ENCODE measurements at places on chromosomes 4 and X.
A peak's percentile ranks its signal among the peaks of the same experiment; 100 is the strongest.

DNA sequence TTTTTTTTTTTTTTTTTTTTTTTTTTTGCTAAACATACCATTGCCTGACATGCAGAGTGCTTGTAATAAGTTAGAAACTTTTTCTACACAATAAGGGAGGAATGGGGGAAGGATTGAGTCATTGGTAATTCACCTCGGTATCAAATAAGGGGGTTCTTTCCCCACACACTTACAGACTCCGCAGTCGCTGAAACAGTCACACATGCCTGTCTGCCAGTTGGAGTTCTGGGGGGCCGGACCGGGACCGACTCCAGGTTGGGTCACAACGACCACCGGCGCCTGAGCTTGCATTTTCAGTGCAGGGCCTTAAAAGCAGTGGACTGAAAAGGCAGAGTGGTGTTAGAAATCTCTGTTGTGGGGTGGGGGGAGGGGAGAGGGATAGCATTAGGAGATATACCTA lies 6.9 kb downstream of the PLAC8 start:
- DNase-seq, result no peak

DNA sequence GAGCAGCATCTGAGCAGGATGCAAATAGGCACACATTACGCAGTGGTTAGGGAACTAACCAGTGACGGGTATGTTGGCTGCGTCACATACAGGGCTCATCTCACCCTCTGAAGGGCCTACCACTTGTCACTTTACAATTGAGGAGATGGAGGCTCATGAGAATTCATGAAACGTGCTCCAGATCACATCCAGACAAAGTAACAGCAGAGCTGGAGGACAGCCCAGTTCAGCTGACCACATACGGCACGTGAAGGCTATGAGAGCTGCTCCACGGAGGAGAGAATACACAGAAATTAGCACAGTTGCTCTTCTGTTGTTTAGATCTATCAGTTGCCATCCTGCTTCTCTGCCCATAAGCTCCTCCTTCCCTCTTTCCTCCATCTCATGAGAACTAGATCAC lies 78.4 kb downstream of the FAM9B start:
- no peak for DNase-seq

GRCh38 chrX:32868524-32868895 lies 342.8 kb downstream of the DMD start:
- no peak for DNase-seq

GRCh38 chr4:122603156-122603574 lies 17.7 kb downstream of the IL21 start:
- DNase-seq, result no peak

DNA sequence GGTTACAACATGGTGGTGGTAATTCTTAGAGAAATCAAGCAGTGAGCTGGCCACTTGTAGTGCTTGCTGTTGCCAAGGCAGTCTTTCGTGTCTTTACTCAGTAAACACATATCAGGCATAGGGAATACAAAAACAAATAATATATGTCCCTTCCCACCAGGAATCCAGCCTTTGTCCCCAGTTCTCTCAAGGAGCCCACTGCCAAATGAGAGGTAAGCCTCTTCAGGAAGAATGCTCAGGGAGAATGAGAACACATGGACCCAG lies 421 bp upstream of the PLAC1 start:
- DNase-seq, result no peak

GRCh38 chrX:118493653-118494297 lies 1.8 kb upstream of the DOCK11 start:
- no peak for DNase-seq

DNA sequence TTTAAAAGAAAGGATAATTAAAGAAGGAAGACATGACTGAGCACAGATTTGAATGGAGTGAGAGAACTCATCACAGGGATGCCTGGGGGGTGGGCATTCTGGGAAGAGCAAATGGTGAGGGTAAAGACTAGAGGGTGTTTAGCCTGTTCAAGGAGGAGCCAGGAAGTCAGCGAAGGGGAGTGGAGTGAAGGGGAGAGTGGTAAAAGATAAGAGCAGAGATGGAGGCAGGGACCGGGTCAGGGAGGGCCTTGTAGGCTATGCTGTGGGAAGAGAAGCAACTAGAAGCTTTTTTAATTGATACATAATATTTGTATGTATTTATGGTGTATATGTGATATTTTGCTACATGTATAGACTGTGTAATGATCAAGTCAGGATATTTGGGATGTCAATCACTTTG lies 2.2 kb upstream of the VGLL1 start:
- DNase-seq, result no peak

GRCh38 chrX:23901805-23902204 lies 5.9 kb downstream of the APOO start:
- peak; percentile 41 for DNase-seq

GRCh38 chr4:102641793-102642192 lies 119.0 kb downstream of the MANBA start:
- DNase-seq, result no peak

DNA sequence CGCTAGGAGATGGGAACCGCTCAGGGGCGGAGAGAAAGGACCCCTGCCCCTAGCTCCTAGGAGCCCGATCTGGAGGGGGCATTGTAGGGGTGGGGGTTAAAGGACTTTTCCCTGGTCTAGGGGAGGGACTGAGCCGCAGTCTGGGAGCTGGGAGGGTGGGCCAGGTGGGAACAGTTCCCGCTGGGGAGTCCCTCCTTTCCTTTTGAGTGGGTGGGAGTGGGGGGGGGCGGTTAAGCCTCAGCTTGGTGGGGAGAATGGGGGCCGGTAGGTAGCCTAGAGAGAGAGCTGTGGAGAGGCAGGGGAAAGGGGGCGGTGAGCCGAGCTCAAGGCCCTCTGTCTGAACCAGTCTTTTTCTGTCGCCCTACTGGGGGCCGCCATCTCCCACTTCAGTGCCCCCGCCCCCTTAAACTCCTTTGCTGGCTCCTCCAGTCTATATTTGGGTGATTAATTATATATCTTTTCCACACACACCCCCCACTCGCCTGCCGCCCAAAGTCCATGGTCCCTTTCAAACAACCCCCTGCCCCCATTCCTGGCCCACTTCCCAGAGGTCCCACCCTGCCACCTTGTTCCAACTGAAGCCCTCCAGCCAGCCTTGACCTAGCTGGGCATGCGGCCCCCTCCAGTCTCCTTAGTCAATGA lies 822 bp downstream of the ZNF275 start:
- no peak for DNase-seq

GRCh38 chr4:168707205-168707604 lies 210.4 kb downstream of the PALLD start:
- DNase-seq, result no peak

GRCh38 chr4:110071466-110071865 lies 126.9 kb downstream of the ELOVL6 start:
- peak; percentile 29 for DNase-seq

- no peak for DNase-seq
Measured at GRCh38 chr4:27088491-27088890, 227.8 kb downstream of the STIM2 start.

DNA sequence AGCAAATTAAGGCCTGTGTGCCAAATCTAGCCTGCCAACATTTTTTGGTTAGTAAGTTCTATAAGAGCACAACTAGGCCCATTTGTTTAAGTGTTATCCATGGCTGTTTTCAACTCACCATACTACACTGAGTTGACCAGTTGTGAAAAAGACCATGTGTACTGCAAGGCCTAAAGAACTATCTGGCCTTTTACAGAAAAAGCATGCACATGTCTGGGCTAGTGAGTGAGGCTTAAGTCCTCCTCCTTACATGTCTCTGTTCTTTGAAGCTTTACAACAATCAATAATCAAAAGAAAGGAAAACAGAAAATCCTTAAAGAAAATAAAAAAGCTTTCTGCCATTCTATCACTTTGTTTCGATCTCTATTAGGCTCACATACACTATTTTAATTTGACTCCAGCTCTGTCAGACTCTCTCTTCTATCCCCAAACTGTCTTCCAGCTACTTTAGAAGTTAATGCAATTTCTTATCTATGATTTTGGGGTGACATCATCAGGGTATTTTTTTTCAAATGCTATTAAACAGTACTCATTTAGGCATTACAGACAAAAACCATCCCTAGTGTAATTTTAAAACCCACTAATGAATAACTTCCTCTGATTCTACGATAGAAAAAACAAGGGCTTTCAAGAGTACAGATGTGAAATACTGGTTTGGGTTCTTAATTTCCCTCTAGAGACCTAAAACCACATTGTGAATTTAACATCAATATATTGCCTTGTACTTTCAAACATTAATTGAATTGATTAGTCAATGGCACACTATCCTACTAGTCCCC lies 161.8 kb downstream of the MAB21L2 start:
- DNase-seq, result no peak

- DNase-seq, result no peak
Measured at GRCh38 chrX:57595381-57595811, 3.6 kb downstream of the ZXDB start.

DNA sequence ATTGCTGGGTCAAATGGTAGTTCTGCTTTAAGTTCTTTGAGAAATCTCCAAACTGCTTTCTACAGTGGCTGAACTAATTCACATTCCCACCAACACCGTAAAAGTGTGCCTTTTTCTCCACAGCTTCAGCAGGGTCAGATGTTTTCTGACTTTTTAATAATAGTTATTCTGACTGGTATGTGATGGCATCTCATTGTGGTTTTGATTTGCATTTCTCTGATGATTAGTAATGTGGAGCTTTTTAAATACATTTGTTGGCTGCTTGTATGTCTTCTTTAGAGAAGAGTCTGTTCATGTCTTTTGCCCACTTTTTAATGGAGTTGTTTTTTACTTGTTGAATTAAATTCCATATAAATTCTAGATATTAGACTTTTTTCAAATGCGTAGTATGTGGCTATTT lies 257.5 kb upstream of the ANKRD50 start:
- DNase-seq, result no peak

GRCh38 chrX:34058005-34058404 lies 74.1 kb downstream of the FAM47A start:
- DNase-seq, result no peak

- DNase-seq, result no peak
Measured at GRCh38 chr4:112897543-112897942, 151.9 kb upstream of the ANK2 start.

DNA sequence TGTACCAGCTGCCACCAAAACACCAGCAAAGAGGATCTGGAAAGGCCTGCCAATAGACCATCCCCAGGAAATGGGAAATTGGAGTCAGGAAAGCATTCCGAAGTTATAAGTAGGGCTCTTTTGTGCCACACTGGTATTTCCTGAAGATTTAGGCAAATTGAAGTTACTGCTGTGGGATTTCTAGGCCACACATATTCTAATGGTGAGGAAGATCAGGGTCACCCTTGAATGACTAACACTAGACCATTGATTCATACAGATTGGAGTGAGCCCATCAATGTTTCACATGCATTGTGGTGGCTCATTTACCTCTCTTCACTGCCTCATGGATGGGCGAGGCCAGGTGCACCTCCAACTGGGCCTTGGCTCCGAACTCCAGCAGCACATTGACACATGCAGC lies 22.6 kb downstream of the ASB11 start:
- DNase-seq, result no peak

GRCh38 chr4:159012381-159012780 lies 90.5 kb upstream of the RAPGEF2 start:
- DNase-seq, result no peak

- DNase-seq, result no peak
Measured at GRCh38 chrX:53713987-53714579, 27.6 kb upstream of the HUWE1 start.

GRCh38 chr4:121554382-121554781 lies 142.4 kb downstream of the ANXA5 start:
- no peak for DNase-seq

- no peak for DNase-seq
Measured at GRCh38 chr4:162661913-162662312, 498.1 kb upstream of the FSTL5 start.

GRCh38 chr4:162793004-162793403 lies 373.7 kb downstream of the NAF1 start:
- DNase-seq, result no peak

GRCh38 chr4:39044956-39045826 lies 13.0 kb upstream of the TMEM156 start:
- peak; percentile 36 for DNase-seq

DNA sequence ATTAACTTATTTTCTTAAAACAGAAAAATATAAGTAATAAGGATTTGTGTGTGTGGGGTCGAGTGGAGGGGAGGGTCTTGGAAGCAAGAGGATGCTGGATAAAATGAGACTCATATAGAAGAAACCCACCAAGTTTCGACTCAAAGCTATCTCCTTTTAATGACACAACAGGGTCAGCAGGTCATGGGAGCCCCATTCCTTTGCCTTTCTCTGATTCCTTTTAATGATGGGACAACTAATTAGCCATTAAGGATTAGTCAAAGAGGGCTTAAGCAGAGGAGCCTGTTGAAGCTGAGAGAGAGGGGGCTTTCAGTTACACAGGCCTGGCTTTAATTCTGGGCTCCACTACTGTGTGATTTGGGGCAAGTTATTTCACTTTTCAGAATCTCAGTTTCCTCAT lies 102.8 kb downstream of the GPR50 start:
- no peak for DNase-seq

DNA sequence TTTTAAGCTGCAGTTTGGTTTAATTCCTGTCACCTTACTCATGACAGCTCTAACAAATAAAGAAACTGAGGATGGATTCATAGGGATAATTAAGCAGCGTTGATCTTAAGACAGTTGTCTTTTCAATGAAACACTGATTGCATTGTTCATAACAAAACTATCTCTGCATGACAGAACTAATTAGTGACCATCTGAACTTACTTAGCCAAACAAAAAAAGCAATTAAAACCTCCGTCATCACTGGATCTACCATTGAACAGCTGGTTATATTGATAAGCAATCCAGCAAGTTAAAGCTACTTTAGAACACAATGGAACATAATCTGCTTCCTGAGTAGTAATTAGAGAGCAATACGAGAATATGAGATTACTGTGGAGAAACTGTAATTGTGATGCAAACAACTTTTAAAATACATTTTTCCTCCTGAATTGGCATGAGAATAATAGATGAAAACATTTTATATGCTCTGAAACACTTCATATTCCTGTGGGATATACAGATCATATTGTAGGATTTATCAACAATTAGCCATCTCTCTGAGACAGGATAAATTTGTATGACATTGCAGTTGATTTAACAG lies 2576.8 kb downstream of the PCDH7 start:
- DNase-seq, result no peak

DNA sequence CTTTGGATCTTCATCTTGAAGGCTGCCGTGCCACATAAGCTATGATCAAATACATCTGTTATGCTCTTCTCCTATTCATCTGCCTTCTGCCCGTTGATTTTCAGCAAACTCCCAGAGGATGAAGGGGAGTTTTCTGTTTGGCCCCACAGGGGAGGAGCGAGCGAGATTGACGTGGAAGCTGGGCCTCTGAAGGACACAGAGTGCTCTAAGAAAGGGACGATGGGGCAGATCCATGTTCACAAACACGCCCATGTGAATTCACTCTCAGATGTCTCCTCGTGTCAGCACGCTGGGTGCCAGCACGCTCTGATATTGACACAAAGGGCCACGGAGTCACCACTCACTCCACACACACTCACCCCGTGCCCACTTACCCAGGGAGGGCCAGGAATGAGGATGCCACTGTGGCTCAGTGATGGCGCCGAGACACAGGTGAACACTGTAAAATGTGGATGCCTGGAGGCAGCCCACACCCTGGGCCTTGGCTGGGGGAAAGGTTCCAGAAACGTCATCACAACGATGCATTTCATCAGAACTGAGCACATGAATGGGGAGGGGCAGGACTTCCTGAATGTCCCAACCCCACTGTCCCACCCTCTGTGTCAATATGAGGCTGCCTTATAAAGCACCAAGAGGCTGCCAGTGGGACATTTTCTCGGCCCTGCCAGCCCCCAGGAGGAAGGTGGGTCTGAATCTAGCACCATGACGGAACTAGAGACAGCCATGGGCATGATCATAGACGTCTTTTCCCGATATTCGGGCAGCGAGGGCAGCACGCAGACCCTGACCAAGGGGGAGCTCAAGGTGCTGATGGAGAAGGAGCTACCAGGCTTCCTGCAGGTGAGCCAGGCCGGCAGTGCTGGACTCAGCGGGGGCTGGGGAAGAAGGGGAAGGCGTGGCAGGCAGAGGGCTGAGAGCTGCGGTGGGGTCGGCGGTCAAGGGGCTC lies at the start of gene S100P:
S100P (plus strand) TSS at position 648 of the 946 bp plus-strand sequence; CDS start at position 703, 55 bp downstream.
- DNase-seq, result no peak

Data from left cardiac atrium (tissue), 4 donors.